ENCODE measurements at places on chromosomes 2 and 18. TPM values are rescaled to one million over a fixed set of nuclear protein-coding genes. Genes with fewer than 3 reads are reported as not detected.

- no peaks in the 10 kb centered on the region for H3K36me3 ChIP-seq
- H3K27ac ChIP-seq = no peak overlapping the region
- no peak for DNase-seq
- no peaks in the 10 kb centered on the region for H3K4me1 ChIP-seq
- no peaks in the 10 kb centered on the region for H3K27me3 ChIP-seq
These were observed 144.9 kb downstream of the L3MBTL4 start for GRCh38 chr18:6269660-6270332.

DNA sequence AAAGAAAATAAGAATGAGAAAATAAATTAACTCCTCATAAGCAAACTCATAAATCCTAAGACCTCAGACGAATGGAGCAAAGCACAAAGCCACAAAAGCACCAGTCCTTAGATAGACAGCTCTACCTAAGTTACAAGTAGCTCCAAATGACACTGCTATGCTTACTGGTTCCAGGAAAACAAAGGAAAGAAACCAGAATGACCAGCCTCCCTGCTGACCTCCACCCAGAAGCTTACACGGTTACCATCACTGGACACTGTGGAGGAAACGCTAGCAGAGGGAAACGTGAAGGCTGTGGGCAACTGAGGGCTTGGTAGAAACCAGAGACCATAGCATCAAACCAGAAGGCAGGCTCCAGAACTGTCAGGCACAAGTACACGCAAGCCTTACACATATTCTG, 67.8 kb downstream of the STK39 start:
- H3K27me3 ChIP-seq = no peaks in the 10 kb centered on the region
- DNase-seq = no peak
- no peak overlapping the region for H3K4me3 ChIP-seq
- no peak overlapping the region for H3K27ac ChIP-seq
- peaks cover 7% of the 10 kb centered on the region for H3K4me1 ChIP-seq
- peaks cover 9% of the 10 kb centered on the region for H3K36me3 ChIP-seq

DNA sequence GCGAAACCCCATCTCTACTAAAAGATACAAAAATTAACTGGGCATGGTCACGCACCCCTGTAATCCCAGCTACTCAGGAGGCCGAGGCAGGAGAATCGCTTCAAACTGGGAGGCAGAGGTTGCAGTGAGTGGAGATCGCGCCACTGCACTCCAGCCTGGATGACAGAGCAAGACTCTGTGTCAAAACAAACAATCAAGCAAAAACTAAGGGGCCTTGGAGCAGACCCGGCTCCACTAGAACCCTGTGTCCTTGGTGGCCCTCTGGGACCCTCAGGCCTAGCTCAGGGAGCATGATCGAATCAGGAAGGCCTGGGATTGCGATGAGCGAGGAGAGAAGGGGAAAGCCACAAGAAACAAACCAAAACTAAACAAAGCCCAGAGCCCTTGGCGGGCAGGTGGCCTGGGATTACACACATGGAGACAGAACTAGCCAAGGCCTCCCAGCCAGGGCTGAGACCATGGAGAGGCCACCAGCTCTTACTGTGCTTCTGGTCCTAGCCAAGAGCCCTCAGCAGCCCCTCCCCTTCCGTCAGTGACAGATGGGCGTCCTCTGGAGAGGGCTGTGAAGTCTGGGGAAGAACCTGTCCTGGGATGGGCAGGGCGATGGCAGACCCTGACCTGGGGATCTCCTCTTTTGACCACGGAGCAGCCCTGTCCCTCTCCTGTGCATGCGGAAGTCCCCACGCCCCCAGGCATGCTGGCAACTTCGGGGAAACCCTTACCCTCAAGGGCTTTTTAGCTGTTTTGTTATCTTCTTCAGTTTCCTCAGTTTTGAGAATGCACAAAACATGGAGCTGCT, 27.4 kb upstream of the CATIP start:
- no peak overlapping the region for H3K4me3 ChIP-seq
- H3K27ac ChIP-seq = no peak overlapping the region
- peaks cover 26% of the 10 kb centered on the region for H3K4me1 ChIP-seq

Gene CENPA
- total RNA-seq = 1.1 TPM

DNA sequence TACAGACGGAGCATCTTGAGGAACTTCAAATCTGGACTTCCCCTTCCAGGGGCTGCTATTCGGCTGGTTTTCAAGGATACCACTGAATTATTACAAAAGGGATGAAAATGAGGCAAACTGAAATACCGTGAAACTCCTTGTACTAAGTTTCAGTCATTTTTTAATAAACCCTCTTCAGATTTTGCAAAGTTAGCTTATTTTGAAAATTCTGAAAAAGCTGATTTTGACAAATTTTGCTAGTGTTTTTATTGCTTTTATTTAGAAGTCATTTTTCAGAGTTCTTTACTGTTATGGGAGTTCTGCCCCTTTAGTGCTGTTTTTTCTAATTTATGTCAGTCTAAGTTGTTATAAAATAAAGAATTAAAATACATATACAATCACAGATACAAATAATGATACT, 390.4 kb upstream of the VRK2 start:
- H3K4me3 ChIP-seq = no peak overlapping the region
- no peaks in the 10 kb centered on the region for H3K36me3 ChIP-seq
- no peaks in the 10 kb centered on the region for H3K4me1 ChIP-seq
- DNase-seq = no peak
- no peak overlapping the region for H3K27ac ChIP-seq
- no peaks in the 10 kb centered on the region for H3K27me3 ChIP-seq

Gene SLC8A1
- total RNA-seq = 0.47 TPM

DNA sequence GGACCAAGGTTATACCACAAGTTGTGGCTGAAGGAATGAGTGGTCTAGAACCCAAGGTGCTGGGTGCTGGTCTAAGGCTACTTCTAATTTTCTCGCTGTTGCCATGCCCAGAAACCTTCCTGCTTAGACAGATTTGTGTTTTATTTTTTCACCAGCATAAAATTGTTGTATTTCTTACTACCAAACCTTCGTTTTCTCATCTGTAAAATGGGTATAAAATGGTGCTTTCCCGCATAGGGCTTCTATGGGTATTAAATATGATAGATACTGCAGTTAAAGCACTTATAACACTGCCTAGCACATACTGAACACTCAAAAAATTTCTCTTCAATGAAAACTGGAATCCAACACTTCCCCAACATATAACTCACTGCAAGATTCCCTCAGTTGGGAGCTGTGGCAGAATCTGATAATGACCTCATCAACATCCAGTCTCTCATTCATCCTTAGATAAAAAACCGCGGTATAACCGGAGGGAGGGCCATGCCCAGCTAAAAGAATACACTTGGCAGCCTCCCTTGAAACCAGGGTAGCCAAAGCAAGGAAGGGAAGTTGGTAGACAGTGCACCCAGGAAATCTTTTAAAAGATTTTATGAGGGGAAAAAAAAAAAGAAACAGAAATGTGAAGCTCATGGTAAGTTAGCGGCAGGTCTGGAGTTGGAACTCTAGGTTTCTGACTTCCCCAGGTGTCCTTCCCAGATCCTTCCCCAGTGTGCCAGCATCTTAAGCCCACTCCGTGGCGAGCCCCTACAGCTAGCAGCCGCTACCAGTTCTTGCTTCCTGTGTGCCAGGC, 1.2 kb downstream of the NEMP2 start:
- no peaks in the 10 kb centered on the region for H3K27me3 ChIP-seq
- H3K4me1 ChIP-seq = peaks cover 48% of the 10 kb centered on the region
- no peak for DNase-seq
- H3K4me3 ChIP-seq = peak overlapping the region; percentile 77
- H3K27ac ChIP-seq = peak overlapping the region; percentile 87
